ENCODE measurements at places on chromosomes 13 and 19. TPM values are rescaled to one million over a fixed set of nuclear protein-coding genes. Genes with fewer than 3 reads are reported as not detected.

C19orf85 gene
- total RNA-seq = not detected

DNA sequence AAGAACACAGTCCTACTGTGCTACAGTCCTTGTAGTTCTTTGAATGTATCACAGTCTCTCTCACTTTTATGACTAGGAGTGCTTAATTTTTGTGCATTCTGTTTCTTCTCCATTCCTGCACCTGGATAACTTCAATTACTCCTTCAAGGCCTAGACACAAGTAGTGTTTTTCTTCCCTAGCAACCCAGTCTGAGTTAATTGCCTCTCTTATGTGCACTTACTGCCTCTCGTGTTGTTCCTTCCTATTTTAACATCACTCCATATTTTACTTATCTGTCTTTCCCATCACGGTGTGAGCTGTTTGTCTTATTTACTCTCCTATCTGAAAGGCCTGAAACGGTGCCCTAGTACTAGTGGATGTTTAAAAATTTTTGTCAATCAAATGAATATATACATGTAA, 101.5 kb downstream of the HS6ST3 start:
- DNase-seq = no peak

ZNF20 gene
- total RNA-seq = 2.9 TPM

- no peak for DNase-seq
Observed at GRCh38 chr19:51724543-51724942, 752 bp upstream of the HAS1 start.

DNA sequence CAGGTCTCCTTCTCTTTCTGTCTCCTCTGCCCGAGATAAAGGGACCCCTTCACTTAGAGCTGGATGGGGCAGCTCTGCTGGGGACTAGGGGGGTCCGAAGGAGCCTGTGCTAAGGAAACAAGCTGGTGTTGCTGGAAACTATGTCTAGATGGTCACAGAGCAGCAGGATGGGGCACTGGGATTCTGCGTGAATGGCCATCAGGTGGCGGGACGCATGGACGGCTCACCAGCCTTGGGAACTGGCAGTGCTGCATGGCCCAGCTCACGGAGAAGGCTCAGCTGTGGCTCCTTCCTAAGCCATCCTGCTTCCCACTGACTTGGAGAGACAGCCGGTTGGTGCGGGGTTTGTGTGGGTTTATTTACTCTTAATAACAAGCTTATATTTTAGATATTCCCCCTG, 411.8 kb downstream of the ZNF536 start:
- DNase-seq = peak; percentile 34

- no peak for DNase-seq
Observed at GRCh38 chr13:108269601-108270328, at the start of gene TNFSF13B. TNFSF13B (plus strand) TSS chr13:108269718; CDS start chr13:108269896, 178 bp downstream.

DACH1 gene
- 2.0 TPM for total RNA-seq

LPAR6 gene
- total RNA-seq = 14.2 TPM
